Ammon's horn (tissue), 1 donor: ENCODE measurements at places on chromosomes 4 and X.
A peak's percentile ranks its signal among the peaks of the same experiment; 100 is the strongest.

GRCh38 chr4:118680808-118681207 lies 4.4 kb upstream of the METTL14 start:
- DNase-seq: no peak

DNA sequence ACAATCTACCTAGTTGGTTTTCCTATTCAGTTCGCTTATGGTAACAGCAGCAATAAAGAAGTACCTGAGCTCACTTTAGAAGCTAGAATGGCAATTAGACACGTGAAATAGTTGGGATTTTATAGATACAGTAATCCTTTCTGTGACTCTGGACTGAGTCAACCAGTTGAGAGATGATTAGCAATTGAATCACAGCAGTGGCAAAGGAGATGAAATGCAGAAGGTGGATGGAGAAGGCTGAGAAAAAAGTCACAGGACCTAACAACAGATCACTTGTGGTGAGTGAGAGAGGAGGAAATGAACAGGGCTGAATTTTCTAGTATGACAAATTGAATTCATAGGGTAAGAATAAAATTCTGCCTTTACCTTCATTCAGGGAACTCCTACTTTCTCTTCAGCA lies 197.1 kb upstream of the MAGEB18 start:
- DNase-seq: no peak

DNA sequence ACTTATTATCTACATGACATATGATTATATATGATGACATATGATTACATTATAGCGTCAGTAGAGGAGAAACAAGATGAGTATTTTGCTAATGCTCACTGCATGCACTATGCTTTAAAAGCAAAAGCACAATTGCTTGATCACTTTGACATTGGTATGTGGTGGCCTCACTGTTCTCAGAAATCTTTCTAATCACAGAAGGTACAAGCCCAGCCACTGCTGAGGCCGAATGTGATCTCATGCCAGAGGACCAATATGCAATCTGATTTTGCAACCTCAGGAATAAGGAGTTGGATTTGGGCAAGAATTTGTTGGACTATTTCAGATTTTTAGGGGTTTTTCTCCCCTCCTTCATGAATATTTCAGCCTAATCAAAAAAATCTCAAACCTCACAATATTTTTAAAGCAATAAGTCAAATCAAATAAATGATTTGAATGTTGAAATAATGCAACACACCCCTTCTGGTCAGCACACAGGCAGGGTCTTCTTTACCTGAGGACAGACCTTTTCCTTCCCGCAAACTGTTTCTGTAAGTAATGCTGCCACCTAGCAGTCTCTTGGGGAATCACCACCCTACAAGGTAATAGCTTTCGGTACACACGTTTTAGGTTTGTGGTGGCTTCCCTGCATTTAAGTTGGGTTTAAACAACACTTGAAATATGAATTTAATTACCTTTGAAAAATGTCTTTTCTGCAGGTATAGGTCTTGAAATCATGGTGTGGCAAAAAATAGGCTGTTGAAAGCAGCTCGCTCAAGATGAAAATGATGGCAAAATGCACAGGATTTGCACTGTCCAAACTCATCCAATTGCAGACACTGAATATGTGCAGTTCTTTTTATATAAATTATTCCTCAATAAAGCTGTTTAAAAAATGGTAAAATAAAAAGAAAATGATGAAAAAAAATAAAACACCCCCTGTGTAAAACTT lies 4.8 kb upstream of the CXCL13 start:
- DNase-seq: peak; percentile 38

GRCh38 chrX:78035061-78035460 lies 65.6 kb upstream of the PGAM4 start:
- DNase-seq: no peak
